Brain (organoid and tissue), 16 donors: ENCODE measurements at places on chromosomes 5 and 9. TPM values are rescaled to one million over a fixed set of nuclear protein-coding genes. Genes with fewer than 3 reads are reported as not detected.

CARTPT gene
- 7.9 TPM for polyA plus RNA-seq

CENPK gene
- 4.1 TPM for polyA plus RNA-seq

GRIA1 gene
- polyA plus RNA-seq = 31.0 TPM

FAM153A gene
- polyA plus RNA-seq = 0.48 TPM

BARHL1 gene
- polyA plus RNA-seq = 14.4 TPM

PCDHGA11 gene
- polyA plus RNA-seq = 1.6 TPM

PCDHB12 gene
- polyA plus RNA-seq = 0.98 TPM
